ENCODE measurements at places on chromosomes 6 and 20.

DNA sequence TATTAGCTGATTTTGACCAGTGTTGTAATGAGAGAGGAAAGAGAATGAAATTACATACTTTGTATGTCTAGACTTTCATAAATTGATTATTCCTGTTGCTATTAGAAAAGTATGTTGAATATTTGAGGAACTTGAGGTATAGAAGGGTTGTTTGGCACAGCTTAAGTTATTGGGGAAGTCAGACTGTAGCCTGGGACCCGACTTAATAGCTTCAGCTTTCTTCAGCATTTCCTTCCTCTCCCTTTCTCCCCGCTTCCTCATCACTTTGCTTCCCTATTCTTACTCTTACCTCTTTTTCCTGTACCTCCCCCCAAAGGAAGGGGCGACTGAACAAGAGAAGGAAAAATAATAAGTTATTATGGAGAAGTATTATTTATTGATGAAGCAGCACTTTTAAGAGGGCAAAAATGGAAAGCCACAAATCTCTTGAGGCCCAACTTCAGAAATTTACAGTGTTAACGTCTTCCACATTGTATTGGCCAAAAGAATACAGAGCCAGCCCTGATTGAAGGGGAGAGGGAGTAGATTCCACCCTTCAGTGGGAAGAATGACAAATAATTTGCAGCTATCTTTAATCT, 7.4 kb downstream of the SENP6 start:
- no peak for DNase-seq

DNA sequence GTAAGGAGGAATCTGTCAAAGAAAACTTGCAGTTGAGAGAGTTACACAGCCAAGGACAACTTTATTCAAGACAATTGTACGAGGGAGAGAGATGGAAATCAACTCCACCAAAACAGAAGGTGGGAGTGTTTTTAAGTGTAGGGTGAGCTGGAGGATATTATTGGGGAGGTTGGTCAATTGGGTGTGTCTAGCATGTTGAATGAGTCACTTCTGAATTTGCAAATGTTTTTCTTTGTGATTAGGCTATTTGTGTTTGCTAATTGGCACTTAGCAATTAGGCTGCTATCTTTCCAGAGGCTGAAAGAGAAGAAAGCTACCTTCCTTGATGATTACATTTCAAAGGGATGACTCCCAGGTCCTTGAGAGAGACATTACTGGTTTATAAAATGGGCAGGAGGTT, 441.1 kb downstream of the MEI4 start:
- DNase-seq: no peak

- DNase-seq: no peak
These were observed 594.8 kb upstream of the ARID1B start for GRCh38 chr6:156182356-156182755.

DNA sequence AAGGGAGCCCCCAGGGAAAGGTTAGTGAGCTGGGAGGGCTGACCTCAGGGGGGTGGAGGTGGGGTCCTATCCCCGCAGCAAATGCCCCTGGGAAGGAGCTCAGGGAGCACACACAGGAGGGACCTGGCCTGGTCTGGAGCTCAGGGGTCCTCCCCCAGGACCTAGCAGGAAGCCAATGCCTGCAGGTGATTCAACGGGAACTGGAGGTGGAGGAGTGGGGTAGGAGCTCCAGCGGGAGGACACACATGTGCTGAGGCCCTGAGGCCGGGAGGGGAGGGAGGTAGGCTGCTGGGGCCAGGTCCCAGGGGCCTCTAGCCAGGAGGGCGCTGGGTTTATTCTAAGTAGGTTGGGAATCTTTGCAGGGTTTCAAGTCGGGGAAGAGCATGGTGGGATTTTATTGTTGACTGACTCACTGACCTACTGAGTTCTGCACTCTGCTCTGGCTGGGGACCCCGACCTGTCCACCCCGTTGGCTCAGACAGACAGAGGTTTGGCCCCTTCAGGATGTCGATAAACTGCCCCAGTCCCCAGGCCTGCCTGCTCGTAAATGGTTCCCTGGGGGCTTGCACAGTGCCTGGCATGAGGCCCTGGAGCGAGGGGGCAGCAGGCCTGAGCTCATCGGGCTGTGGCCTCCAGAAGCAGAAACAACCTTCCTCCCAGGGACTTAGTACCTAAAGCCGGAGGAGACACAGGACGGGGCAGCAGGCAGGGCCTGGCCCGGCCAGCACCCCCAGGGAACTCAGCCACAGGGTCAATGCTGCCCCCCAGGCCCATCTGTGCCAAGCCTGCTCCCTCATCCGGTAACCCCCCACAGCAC, 62.3 kb downstream of the RIPOR3 start:
- no peak for DNase-seq

- no peak for DNase-seq
These were observed 24.8 kb downstream of the E2F3 start for GRCh38 chr6:20426177-20427082.

GRCh38 chr6:167210375-167211294, 52.9 kb upstream of the GPR31 start:
- no peak for DNase-seq

GRCh38 chr6:38688579-38689087, 14.3 kb downstream of the GLO1 start:
- no peak for DNase-seq

Data from hindlimb muscle (tissue), 1 donor.